ENCODE measurements at places on chromosomes 13 and 19.
A peak's percentile ranks its signal among the peaks of the same experiment; 100 is the strongest.

GRCh38 chr19:47215581-47215980 is 15.4 kb downstream of the BBC3 start:
- no peak for DNase-seq

DNA sequence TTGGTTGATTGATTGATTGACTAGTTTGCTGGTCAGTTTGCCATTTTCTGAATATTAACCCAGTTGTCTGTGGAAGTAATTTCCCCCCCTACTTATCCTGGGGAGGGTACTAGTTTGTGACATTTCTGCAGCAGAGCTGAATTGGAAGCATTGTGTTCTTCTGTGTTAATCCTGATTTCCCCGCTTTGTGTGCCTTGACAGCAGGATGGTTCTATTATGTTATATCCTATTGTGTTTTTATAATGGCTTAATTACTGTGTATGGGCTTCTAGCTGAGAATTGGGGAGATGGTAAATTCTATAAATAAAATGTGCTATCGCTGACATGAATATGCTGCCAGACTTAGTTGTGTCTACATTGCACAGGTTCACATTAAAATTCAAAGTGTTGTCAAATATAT is 499.7 kb downstream of the COG6 start:
- no peak for DNase-seq

DNA sequence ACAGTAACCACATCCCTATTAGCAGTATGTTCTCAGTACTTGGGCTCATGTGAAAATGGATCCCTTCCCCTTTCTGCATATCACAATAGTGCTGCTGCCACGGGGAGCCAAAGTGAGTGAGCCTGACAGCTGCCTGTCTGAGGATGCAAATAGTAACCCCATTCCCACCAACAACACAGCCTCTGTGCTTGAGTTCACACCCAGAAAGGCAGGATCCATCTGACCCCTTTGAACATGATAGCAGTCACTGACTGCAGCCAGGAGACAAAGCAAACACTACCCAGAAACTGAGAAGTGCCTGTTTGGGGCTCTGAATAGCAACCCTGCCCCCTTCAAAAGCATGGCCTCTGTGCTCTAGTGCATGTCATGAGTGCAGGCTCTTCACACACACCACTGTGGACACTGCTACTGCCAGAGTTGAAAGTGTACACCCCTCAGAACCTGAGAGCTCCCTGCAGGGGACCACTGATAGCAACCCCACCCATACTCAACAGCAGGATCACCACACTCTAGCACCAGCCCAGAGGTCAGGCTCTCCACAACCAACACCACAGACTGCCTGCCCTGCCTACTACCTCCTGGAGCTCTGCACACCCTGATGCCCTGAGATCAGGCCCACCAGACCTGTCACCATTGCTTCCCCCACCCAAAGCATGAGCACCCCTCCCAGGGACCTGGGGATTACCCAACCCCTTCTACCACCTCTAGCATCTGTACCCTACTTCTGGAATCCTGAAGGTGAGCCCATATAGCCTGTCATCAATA is 1563.5 kb upstream of the PRR20A start:
- DNase-seq = no peak

GRCh38 chr13:99415851-99416331 is 85.4 kb upstream of the TM9SF2 start:
- no peak for DNase-seq

DNA sequence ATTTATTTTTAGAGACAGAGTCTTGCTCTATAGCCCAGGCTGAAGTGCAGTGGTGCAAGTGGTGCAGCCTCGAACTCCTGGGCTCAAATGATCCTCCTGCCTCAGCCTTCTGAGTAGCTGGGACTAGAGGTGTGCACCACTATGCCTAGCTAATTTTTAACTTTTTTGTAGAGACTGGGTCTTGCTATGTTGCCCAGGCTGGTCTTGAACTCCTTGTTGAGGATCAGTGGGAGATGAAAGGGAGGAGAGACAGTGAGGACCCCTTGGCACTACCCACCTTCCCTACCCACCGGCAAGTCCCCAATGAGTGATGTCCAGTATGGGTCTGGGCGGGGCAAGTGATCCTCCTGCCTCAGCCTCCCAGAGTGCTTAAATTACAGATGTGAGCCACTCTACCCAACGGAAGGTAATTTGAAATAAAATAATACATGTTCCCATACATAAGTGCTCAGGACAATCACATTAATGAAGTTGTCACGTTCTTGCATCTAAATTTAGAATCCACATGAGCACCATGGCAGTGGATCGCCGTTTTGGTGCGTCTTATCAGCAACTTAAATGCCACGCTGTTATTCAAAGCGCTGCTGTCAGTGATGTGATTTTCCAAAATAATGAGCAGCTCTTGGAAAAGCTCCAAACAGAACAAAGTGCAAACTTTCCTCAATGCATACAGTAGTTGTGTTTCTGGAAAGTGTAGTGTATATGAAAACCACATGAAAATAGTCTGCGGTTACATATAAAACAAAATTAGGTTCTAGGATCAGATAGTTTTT is 5.9 kb upstream of the ARL11 start:
- DNase-seq = no peak

GRCh38 chr19:12093777-12094176 is 29.2 kb downstream of the ZNF844 start:
- no peak for DNase-seq

- no peak for DNase-seq
Measured at GRCh38 chr19:31513841-31514240, 164.6 kb upstream of the TSHZ3 start.

DNA sequence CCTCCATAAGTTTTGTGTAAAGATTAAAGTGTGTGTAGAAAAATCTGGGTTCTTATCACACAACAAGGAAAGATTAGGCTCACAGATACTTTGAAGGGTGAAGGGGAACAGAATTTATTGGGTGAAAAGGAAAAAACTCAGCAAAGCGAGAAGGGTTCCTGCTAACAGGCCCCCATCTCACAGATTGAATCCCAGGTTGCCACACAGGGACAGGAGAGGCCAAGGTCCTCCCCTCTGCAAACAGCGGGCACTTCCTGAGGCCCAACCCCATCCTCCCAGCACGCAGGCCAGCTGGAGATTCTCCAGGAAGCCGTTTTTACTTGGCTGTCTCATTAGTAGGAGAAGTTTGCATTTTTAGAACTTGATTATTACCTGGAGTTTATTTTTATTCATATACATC is 15.2 kb upstream of the ERCC5 start:
- DNase-seq = no peak

DNA sequence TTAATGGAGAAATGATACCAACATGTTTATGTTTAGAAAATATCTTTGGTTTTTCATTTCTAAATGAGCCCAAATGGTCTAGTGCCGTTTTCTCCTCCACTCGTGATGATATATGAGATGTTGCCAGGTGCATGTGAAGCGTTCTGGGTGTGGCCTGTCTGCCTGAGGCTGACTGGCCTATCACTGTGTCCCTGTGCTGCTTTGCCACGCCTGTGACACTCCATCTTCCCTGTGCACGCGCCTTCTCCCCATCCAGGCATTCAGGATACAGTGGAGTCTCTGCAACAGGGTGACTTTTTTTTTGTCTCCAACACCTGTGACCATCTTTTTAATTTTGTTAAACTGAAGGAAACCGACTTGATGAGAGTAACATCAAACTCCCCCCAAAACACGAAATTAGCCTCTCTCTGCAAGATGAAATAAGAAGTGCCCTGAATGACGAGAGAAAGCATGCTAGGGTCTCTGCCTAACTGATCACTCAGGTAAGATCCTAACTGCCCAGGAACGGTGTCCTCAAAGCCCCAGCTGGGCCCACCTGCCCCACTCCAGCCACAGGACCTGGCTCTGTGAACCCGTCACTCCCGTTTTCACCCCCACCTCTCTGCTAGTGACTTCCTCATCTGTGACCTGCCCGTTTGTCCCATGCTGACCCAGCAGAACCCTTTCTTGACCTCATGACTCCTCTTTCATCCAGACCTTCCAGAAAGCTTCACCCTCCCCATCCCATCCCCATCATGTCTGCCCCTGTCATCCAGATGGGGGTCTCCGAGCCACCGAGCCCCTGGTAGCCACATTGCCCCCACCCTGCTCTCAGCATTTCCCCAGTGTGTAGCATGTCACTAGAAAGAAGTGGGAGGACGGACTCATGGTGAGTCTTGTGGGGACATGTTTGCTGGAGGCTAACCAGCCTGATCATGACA is 33.2 kb upstream of the TFDP1 start:
- DNase-seq = no peak

DNA sequence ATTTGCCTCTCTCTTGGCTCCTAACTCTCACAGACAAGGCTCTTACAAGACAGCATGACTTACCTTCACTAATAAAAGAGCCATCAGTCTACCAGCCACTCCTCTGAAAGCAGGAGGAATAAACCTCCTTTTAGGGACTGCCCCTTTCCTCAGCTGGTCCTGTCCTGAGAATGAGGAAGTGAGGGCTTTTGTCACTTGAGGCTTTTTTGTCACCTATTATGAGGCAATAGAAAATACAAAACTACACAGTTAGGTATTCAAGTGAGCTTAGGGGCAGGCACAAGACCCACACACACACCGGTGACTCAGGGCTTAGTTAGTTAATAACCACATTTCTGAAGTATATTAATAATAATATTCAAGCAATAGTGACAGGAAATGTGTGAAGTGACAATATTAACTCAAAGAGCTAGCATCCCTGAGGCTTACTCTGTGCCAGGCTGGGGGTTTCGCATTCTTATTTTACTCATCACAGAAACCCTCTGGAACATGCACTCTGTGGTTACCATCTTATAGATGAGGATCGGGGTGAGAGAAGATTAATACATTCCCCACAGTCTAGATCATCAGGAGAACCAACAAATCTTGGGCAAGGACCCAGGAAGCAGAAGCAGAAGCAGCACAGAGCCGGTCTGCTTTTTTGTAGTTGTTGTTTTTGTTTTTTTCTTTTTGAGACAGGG is 379.9 kb downstream of the LIG4 start:
- DNase-seq = no peak

DNA sequence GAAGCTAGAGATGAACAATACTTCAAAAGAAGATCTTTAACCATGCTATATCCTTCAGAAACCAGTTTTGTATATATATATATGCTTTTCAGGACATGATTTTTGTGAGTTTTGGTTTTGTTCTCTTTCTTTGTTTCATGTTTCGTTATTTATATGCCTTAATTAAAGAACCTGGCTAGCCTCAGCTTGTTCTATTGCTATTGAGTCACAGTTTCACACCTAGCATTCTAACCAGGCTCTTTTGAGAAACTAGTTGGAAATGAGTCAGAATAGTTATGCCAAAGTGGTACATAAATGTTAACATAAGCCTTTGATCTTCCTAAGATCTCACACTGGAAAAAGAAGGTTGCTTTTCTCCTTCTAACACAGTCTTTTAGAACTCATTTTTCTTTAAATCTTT is 1925.2 kb downstream of the OLFM4 start:
- DNase-seq = no peak

DNA sequence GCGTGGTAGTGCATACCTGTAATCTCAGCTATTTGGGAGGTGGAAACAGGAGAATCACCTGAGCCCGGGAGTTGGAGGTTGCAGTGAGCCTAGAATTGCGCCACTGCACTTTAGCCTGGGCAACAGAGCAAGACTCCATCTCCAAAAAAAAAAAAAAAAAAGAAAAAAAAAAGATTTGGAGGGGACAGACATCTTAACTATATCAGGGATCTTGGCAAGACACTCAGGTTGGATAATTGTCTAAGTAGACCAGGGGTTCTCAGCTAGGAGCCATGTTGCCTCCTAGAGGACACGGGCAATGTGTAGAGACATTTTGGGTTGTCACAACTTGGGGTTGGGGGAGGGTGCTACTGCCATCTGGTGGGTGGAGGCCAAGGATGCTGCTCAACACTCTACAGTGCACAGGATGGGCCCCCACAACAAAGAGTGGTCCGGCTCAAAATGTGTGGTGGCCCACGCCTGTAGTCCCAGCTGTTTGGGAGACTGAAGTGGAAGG is 1.9 kb upstream of the ZNF580 start:
- DNase-seq = peak; percentile 40

DNA sequence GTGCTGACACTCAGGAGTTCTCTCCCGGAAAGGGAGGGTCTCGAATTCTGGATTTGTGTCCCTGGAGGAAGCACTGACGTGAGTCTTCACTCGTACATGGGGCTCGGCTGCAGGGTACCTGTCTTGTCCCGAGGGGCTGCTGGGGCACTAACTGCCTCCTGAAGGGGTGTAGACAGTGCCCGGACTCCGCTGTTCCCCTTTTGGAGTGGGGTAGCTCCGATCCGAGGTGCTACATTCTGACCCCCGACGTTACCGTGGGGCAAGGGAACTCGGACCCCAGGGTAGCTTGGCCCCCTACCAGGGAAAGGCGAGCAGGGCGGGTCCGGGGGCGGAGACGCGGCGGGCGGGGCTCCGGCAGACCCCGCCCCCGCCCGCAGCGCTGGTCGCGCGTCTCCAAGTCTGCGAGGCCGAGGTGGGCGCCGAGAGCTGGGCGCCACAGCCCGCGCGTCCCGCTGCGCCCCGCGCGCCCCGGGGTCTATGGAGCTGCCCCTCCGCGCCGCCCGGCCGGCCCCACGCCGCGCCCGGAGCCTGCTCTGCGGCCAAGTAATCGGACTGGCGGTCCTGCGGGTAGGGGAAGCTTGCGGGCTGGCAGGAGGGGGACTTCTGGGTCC is at the start of gene NPAS1:
Gene NPAS1, plus strand, starts transcription at position 407 of the 611 bp plus-strand sequence. CDS start 1,211 bp downstream, outside the sequence.
- DNase-seq = no peak

GRCh38 chr19:1985588-1986356 is 29.7 kb downstream of the BTBD2 start:
- no peak for DNase-seq

- no peak for DNase-seq
Measured at GRCh38 chr13:59978862-59979261, 184.9 kb downstream of the DIAPH3 start.

DNA sequence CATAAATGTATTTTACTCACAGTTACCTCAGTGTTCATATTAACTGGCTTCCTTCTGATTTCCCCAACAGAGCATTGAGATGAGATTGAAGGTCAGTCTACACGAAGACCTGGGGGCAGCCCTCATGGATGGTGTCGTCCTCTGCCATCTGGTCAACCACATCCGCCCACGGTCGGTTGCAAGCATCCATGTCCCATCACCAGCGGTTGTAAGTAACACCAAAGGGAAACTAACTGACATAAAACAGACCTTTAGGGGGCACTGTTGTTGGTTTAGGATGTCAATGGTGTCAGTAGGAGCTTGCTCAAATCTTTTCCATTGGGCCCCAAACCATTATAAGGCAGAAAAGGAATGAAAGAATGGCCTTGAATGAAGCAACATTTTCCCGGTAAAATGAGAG is 68.2 kb downstream of the ESD start:
- DNase-seq = no peak

DNA sequence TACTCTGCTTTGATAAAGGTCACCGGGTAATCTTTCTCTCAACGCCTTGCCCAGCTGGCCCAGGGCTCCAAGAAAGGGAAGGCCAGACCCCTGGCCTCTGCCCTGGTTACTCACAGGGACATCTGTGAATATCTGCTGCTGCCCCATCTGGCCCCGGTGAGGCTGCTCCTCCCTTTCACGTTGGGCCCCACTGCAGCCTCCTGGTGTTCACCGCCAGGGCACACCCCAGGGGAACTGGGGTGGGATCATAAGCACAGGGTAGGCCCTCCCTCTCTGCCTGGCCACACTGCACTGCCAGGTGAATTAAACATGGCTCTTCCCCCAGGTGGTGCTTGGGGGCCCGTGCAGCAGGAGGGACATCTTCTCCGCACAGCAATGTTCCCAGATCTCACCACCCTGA is 12.7 kb downstream of the LAIR1 start:
- no peak for DNase-seq

Measured in stimulated activated naive CD4-positive, alpha-beta T cell treated with Interleukin-2 at 50 U/mL for 16 hours (primary cell).